ENCODE measurements at places on chromosomes 2 and 18. TPM values are rescaled to one million over a fixed set of nuclear protein-coding genes. Genes with fewer than 3 reads are reported as not detected.

Gene C1QL2
- total RNA-seq: not detected

Gene DSG3
- under 0.01 TPM for total RNA-seq

Gene HEATR5B
- 43.7 TPM for total RNA-seq

Gene ELOA2
- total RNA-seq: not detected

Gene COBLL1
- total RNA-seq: 30.2 TPM

Gene DUSP2
- 0.93 TPM for total RNA-seq

Gene QPCT
- 15.2 TPM for total RNA-seq

Gene LDLRAD4
- 1.6 TPM for total RNA-seq

Gene HOXD3
- 11.2 TPM for total RNA-seq

Gene LAMA3
- 8.0 TPM for total RNA-seq

Gene STK11IP
- total RNA-seq: 9.0 TPM

Gene GPR155
- 2.3 TPM for total RNA-seq

Gene SCYGR4
- not detected for total RNA-seq

Gene SCN9A
- total RNA-seq: 1.1 TPM

Gene RELCH
- total RNA-seq: 44.4 TPM

Gene IL36A
- not detected for total RNA-seq

Gene FBXO48
- total RNA-seq: 0.72 TPM

Gene MAIP1
- 19.0 TPM for total RNA-seq

Gene LYPD6
- total RNA-seq: 5.4 TPM

Gene DSG2
- 0.07 TPM for total RNA-seq
